ENCODE measurements at places on chromosomes 12 and 14.

DNA sequence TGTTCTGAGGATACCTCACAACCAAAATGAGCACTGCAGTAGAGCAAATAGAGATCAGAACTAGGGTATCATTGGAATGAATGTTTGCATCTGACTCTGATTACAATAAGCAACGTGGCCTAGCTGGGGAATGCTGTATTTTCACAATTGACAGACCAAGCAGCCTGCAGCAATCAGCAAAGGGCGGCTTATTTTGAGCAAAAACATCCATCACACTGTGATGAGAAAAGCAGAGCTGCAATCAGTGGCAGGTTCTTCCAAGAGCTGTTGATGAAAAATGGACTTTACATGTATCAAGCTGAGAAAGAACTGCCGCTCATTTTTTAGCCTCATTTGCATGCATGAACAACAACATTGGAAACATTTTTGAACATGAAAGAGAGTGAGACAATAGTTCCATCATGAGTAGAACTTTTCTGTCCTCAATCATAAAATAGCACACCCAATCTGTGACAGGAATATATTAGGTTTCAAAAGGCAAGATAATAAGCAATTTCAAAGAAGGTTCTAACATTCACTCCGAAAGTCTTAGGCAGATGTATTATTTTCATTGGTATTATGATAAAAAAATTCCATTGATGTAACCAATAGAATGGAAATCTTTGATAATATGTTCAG is 249.7 kb upstream of the FBXO33 start:
- no peak for DNase-seq

- no peak for DNase-seq
These were observed 685.9 kb downstream of the DIO2 start for GRCh38 chr14:79525416-79525815.

DNA sequence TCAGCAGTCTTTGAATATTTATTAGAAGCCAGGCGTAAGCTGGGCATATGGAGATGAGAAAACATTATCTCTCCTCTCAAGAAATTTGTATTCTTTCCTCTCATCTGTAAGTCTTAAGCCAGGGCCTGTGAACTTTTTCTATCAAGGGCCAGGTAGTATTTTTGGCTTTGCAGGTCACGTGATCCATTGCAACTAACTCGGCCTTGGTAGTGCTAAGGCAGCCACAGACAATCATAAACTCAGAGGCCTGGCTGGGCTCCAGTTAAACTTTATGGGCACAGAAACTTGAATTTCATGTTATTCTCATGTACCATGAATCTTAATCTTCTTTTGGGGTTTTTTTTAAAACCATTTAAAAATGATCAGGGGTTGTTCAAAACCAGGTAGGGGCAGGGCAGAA is 117.4 kb upstream of the PELI2 start:
- no peak for DNase-seq

GRCh38 chr14:90755661-90756304 is 60.4 kb downstream of the TTC7B start:
- no peak for DNase-seq

DNA sequence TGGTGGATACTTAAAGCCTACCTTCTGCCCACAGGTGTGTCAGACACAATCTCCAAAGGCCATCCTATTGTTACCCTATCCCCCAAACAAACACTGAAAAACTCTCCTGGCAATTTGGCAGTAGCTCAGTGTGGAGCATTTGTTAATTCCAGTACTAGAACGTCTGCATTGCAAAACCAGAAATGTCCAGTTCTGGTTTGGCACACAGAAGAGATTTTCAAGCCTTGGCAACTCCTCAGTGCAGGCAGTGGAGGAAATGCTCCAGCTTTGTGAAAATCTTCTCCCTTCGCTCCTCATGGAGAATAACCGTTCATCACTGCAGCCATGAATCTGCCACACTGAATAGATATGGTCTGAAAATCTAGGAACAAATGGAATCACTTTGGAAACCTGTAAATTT is 5.3 kb upstream of the SOCS2 start:
- no peak for DNase-seq

DNA sequence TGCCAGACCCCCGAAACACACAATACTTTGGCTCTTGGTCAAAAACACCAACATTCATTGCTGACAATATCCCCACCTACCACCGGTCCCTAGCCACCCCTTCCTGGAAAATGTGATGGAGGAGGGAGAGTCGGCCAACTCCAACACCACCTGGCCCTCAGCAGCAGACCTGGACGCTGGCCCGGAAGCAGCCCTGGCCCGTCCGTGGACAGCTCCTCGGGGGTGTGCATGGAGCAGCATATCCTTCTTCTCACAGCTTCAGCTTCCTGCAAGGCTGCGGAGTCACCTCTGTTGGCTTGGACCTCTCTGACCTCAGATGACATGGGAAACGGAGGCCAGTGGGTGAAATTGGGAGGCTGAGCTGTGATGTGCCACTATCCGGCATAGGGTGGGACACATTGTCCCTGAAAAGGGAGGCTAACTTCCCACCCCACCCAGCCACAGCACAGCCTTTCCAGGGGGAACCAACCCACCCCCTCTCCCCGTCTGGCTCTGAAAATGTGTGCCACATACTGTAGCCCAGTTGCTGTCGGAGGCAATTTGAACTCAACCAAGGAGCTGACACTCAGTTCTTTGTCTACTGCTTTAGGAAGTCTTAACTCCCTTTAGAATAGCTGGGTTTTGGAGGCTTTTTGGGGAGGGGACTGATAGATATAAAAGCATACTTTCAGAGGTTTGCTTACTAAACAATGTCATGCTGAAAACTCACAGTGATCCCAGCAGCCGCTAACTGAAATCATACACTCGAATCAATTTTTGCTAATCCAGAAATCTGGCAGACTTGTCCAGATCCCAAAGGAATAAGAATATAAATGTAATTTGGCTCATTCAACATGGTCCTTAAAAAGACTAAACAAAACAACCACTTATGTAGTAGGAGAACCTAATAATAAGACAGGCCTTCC is 43.1 kb upstream of the LTA4H start:
- DNase-seq = peak; percentile 79

DNA sequence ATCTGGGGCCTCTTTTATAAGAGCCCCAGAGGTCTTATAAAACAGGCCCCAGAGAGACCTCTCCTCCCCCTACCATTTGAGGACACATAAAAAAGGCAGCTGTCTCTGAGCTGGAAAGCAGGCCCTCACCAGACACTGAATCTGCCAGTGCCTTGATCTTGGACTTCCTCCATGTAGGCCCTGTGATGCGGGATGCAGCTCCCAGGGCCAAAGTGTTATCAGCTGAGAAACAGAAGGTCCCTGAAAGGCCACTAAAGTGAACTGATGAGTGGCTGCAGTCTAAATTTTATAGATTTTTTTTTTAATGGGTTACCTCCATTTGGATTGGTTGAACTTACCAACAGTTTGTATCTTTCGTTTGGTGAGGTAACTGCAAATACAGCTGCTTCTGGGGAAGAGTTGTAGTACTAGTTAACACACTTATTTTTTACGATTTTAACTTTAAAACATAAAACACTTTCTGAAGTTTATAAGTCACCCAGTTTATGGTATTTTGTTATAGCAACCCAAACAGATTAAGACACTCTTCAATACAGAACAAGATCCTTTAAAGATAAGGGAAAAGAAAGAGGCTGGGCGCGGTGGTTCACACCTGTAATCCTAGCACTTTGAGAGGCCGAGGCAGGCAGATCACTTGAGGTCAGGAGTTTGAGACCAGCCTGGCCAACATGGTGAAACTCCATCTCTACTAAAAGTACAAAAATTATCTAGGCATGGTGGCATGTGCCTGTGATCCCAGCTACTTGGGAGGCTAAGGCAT is 5.6 kb upstream of the GUCY2C start:
- no peak for DNase-seq

- no peak for DNase-seq
These were observed 28.6 kb upstream of the ARL1 start for GRCh38 chr12:101436136-101436535.

DNA sequence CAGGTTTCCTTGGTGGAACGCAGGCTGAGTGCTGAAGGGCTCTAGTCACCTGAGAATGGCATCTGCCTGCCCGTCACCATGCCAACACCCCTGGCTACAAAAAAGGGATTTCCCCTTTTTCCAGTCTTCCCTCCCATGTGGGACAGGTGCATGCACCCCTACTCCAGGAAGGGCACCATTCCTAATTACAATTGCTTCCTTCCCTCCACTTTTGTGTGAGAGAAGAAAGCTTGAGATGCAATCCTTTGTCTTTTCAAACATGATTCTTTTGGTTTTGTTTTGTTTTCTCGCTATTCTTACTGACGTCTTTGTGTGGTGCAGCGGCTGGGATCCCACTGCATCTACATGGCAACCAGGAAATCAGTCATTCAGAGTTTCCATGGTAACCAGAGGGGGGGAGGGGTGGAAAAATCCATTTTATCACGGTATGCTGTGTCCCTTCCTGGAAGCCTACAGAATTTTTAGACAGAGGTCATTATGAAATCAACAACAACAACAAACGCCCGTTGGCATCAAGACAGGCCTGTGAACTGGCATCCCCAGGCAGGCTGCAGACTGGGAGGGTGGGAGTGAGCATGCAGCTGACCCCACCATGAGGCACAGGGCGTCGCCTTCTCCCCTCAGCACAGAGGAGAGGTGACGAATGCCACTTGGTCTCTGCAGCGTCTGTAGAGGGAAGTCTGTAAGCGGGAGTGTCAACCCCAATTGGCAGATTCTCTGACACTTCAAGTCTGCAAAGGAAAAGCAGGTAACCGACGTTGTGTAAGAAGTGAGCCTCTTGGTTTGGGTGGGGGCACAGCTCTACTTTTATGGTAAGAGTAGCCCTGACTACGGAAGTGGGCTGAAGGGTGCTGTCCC is 13.6 kb upstream of the GNG2 start:
- no peak for DNase-seq

GRCh38 chr12:83261998-83262397 is 575.3 kb downstream of the TMTC2 start:
- no peak for DNase-seq

- DNase-seq = no peak
These were observed 2.8 kb downstream of the SRSF9 start for GRCh38 chr12:120466560-120467315.

DNA sequence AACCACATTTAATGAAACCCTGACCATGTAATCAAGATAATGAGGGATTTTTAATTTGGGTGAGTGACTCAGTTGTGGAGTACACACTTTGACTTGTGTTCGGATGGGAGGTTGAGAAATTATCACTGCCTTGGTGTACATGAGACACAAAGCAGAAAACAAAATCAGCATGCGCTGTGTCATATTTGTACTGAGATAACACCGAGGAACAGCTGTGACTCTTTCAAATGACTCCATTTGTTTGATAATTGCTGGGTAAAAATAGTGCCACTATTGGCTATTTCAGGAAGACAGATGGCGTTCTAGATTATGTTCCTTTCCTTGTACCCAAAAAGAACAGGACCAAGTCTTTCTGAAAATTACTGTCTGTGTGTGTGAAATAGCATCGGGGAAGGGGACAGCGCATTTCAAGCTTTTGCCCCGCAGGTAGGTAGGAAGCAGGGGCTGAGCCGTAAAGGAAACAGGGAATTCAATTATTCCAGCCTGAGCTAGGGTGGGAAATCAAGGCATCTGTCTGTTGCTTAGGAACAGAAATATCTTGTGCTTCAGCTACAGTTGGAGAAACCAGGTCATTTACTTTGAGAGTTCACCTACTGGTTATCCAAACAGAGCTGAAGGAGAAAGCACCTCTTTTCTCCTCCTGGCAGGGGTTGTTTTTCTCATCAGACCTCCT is 114.3 kb downstream of the SNAPC1 start:
- no peak for DNase-seq

GRCh38 chr12:106223485-106224354 is 24.1 kb downstream of the CKAP4 start:
- DNase-seq = peak; percentile 78

GRCh38 chr14:94945615-94946014 is 175.7 kb upstream of the GSC start:
- no peak for DNase-seq

GRCh38 chr12:106445959-106446358 is 88.4 kb downstream of the POLR3B start:
- DNase-seq = no peak

GRCh38 chr14:21219561-21220111 is 49.6 kb downstream of the HNRNPC start:
- no peak for DNase-seq

DNA sequence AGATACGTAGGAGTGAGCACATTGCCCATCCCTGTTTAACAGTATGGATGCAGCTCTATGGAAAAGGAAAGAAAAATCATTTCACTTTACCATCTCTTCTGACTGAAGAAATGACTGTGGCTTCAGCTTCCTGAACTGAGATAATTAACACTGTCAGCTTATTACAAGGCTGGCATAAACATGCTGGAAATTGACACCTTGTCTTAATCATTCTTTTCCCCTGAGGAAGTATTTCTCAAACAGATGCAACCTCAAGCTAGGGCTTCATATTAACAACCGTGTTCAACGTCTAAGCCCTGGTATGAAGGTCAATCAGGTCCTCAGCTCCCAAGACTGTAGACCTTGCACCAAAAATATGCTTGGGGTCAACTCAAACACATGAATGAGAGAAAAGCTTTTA is 25.0 kb downstream of the RERG start:
- no peak for DNase-seq

GRCh38 chr14:95547626-95548327 is 12.9 kb downstream of the GLRX5 start:
- no peak for DNase-seq

DNA sequence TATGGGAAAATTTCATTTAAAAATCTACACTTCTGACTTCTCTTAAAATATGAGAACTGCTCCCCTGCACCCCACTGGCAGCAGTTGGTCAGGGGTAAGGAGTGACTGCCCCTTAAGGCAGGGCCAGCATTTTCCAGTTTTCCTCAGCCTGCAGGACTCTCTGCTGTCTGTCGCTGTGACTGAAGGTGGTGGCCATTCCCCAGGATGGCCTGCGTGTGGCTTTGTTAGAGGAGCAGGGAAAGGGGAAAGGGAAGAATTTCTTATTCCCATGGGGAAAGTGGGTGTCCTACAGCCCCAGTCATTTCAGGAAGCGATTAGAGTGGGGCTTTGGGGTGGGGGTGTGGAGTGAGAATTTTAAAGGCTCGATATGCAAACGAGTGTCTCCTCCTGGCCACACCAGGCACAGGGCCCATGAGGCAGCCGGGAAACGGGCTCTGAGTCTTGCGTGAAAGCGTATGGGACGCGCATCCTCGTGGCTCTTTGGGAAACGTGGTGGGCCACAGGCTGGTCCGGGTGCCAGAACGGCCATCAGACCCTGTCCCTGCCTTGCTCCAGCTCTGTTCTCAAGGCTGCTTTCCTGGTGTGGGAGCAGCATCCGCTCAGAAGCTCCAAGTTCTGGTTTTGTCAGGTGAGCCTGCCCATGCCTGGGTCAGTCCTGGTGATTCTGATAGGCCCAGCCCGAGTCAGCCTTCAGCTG is 23.5 kb downstream of the ADGRD1 start:
- no peak for DNase-seq
